Stimulated activated naive CD8-positive, alpha-beta T cell treated with anti-CD3 and anti-CD28 coated beads, Interleukin-15, Interleukin-2, amounts not matched to agents 100 U/mL and 50 U/mL, for 24 hours (primary cell): ENCODE measurements at places on chromosomes 2 and 18.
A peak's percentile ranks its signal among the peaks of the same experiment; 100 is the strongest.

- no peak for DNase-seq
Observed at GRCh38 chr18:11736656-11737055, 47.6 kb downstream of the GNAL start.

DNA sequence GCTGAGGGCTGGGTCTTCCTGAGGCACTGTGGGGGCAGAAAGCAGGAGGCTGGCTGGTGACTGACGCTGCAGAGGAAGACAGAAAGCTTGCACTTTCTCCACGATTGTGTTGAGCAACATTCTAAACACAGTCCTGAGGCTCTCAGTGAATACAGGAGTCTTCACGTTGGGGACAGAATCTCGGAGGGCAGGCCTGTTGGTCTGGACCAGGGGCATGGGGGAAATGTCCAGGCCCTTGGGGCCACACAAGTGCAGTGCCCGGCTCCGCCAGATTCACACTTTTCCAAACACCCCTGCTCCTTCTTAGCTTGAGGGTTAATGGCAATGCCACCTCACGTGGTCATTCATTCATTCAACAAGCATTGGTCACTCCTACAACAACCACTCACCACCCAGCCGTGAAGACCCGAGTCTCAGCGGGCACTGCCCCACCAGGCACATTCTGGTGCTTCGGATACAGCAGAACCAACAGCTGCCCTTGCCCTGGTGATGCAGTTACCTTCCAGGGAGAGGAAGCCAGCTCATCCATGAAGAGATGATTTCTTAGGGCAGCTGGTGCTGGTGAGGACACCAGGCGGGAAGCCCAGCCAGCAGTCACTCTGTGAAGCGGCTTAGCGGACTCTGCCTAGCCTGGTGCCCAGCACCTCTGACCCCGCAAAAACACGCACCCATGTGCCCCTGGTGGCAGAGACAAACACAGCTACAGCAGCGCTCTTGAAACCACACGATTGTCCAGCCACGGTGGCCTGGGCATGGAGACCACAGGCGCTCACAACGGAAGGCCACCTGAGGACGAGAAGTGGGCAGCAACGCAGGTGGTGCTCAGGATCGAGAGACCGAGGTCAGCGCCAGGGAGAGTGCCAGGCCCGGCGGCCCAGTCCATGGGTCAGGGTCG is 10.9 kb upstream of the GPC1 start:
- DNase-seq, result no peak

- DNase-seq, result no peak
Observed at GRCh38 chr2:144501118-144501517, 18.8 kb downstream of the ZEB2 start.

DNA sequence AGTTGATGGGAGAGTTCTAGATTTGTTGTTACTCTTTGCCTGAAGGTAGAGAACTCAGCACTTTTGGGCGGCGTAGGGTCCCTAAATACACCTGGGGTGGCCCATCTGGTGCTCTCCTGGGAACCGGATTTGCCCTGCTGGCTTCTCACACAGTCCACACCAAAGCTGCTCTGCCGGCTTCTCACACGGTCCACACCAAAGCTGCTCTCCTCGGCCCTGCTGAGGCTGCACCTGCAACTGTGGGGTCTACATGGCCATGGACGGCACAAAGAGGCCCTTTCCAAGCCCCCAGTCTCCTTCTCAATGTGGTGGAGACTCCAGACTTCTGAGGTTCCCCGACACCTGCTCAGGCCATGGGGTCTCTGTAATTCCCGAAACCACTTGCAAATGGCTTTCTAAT is 124.8 kb upstream of the GPC1 start:
- no peak for DNase-seq

GRCh38 chr18:7561909-7562460 is 5.1 kb upstream of the PTPRM start:
- no peak for DNase-seq

DNA sequence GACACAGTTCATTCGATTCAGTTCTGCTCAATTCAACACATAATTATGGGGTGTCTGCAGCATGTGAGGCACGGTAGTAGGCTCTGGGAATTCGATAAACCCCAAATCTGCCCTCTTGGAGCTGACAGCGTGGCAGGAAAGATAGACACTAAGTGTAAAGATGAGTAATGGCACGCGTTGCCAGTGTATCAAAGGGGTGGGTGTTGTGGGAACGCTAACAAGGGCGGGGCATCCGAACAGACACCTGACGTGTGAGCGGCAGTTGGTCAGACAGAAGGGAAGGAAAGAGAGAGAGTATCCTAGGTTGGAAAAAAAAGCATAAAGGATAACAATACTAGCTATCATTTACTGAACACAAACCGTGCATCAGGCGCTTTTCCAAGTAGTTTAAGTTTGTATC is 125.7 kb upstream of the HAAO start:
- no peak for DNase-seq

GRCh38 chr2:65031341-65032018 is 24.7 kb upstream of the CEP68 start:
- DNase-seq, result no peak

DNA sequence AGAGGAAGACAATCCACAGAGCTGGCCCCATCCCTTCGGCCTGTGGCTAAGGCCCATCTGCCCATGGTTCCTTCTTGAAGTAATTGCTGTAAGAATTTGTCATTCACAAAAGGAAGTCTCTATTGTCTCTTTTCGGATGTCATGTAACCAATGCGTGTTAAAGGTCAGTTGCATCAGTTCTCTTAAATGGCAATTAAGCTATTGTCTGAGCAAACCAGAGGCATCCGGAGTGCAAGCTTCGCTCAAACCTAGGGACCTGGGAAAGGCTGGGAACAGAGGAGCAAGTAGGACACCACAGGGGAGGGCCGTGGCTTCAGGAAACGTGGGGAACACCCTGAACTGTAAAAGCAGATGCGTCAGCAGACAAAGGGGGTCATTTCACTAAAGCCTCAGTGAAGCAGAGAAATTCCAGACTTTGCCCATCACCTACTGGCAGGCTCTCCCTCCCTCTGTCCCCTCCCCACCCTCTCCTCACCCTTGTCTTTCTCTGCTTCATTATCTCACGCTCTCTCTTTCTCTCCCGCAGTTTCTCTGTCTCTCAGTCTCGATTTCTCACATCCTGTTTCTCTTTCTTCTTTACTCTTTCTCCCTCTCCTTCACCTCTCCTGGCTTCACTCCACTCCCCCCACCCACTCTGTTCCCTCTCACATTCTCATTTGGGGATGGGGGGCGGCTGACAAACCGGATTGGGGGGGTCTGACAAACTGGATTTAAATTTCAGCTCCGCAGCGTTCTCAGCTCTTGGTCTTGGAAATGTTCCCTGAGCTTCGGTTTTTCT is 204.6 kb upstream of the TNP1 start:
- DNase-seq, result no peak

DNA sequence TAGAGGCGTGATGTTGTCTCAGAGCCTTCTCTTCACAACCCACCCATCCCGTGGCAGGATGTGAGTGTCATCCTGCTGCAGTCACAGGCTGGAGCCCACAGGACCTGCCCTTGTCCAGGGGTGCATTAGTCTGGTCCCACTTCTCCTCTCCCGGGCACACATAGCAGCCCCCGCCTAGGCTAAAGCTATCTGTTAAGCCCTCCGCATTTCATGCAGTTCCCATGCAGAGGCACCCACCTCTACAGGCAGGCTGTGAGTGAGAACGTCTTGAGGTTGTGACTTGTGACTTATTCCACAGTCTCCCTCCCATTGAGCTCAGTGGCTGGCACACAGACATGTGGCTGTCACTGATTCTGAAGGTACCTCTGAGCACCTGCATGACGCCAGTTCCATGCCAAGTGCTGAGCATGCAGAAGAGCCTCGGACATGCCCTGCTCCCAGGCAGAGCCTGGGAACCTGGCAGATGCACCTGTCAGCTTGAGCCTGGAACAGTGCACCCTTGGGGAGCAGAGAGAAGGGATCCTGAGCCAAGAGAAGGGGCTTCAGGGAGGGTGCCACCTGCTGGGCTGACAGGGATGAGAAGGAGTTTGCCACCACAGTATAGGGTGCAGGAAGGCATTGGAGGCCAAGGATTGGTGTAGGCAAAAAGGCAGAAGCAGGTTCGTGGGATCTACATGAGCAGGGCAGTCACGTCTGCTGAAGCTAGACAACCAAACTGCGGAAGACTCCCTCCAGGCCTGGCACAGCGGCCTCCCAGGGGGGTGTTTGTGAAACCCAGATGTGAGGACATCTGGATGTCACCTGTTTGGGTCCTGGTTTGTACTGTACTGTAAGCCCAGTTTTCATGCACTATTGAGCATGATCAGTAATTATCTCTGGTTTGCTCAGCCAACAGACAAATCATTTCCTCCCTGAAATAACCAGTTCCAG is 213.6 kb downstream of the GLI2 start:
- DNase-seq, result no peak

DNA sequence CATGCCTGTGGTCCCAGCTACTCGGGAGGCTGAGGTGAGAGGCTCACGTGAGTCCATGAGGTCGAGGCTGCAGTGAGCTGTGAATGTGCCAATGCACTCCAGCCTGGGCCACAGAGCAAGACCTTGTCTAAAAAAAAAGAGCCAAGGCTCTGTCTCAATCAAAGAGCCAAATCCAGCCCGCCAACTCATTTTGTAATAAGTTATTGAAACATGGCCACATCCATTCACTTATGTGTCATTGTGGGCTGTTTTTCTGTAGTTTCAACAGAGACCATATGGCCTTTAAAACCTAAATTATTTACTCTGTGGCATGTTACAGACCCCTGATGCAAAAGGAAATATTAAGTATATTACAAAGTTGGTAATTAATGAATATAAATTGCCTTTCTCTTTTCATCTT is 60.8 kb downstream of the GPR39 start:
- DNase-seq, result no peak

DNA sequence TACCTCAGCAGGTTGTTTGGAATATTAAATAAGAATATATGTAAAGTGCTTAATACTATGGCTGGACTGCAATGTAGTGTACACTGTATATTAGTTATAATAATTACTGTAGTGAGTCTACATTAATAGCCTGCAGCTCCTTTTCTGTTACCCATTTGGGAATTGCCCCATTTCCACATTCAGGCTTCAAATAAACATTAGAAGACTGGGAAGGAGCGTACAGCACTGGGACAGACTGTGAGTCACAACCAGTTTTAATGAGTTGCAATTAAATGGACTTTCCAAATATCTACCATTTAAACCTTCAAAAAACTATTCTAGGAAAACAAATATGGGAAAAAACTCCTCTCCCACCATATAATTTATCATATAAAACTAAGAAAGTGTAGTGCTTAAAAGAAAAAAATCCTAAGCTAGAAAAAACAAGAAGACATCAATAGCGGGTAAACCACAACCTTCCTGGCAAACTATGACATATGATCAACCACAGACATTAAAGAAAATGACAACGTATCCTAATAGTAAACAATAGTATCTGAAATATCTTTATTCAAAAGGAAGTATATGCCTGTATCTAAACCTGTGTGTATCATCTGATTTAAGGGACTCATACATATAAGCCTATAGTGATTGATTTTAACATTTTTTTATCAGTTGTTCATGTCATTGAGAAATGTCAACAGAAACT is 86.1 kb downstream of the TRIP12 start:
- DNase-seq, result no peak

DNA sequence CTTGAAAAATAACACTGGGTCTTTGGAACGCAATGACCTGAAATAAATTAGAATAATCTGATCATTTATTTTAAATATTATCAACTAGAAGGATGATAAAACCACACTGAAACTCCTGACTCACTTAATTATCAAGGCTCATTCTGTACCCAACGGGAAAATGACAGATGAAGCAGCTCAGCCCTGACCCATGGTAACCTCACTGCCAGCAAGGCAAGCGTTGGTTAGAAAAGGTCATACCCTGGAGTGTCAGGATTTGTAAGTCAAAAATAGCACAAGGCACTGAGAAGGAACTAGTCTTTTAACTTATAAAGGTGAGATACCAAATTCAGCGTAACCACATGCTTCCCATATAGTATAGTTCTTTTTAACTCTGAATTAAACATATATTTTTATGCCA is 277.5 kb downstream of the ETAA1 start:
- no peak for DNase-seq

DNA sequence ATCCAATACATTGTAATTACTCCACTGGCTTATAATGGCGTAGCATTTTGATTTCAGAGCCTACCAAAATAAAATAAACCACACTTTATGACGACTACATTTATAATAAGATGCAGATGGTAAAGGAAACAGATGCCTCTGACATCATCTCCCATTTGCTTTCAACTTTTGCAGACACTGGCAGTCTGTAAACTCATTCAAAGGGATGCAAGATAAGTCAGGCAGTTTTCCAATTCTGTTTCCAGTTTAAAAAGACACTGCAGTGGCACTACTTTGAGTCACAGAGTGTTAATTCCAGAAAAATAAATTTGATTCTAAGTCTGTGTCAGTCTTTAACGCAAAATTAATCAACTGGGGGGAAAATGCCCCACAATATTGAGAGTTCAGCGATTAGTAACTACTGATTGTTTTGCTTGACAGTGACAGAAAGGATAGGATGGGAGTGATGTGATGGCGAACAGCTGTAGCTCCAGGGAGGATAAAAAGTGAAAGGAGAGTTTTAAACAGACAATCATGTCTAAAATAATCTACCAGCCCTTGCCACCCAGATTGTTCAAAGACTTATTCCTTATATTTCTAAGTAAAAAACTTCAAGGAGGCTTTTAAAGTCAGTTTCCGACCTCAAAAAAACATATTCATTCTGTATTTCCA is 6.7 kb downstream of the DSEL start:
- no peak for DNase-seq

GRCh38 chr2:43399515-43400264 is 173.3 kb upstream of the ZFP36L2 start:
- no peak for DNase-seq

DNA sequence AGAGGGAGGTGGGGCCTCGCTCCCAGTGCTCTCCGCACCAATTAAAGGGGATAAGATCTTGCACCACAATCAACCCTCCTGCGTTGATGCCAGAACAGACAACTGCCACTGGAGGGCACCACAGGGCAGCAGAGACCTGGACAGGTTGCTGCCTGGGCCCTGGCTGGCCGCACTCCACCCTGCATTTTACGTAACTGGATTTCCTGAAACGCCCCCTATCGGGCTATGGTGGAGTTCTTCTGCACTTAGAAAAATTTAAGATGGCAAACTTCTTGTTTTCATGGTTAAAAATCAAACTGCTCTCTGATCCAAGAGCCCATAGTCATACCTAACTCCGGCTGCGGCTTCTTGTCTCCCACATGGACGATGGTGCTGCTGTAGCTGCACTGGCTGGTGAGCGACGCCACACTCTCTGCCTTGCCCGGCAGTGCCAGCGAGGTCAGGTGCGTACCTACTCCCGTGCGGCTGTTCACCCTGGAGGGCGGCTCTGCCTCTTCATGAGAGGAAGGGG is 16.8 kb upstream of the HES6 start:
- peak; percentile 75 for DNase-seq

DNA sequence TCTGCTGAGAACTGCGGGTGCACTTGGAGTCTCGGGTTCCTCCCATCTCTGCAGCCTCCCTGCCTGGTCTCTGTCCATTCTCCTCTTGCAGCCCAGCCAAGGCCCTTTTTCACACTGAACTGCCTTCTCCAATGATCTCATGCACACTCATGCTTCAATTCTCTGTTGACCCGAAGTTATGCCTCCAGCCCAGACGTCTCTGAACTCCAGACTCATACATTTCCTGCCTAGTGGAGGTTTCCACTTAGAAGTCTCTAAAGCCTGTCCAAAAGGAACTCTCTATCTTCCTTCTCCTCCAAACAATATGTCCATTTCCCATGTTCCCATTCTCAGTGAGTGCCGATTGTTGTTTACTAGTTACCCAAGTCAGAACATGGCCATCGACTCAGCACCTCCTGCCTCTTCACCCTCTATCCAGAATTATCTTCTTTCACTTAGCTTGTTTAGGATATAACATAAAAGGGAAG is 155.2 kb downstream of the IRS1 start:
- no peak for DNase-seq
